ENCODE measurements at places on chromosomes 2 and 18.

DNA sequence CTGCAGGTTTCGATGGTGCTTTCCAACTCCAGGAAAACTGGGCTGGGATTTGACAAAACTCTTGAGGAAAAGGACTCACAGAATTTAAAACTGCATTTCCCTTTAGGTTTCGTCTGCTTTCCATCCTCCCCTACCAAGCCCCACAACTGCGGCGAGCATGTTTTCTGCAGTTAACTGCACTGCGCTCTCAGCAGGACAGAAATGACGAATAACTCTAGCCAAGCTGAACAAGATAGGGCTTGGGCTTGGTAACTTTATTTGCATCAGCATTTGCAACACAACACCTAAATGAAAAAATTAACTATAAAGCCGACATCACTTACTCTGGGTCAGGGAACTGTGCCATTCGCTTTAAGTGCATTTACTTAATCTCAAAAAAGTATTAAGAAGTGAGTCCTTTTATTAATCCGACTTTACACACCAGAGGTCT, 669 bp upstream of the PIKFYVE start:
- peak; percentile 50 for DNase-seq

DNA sequence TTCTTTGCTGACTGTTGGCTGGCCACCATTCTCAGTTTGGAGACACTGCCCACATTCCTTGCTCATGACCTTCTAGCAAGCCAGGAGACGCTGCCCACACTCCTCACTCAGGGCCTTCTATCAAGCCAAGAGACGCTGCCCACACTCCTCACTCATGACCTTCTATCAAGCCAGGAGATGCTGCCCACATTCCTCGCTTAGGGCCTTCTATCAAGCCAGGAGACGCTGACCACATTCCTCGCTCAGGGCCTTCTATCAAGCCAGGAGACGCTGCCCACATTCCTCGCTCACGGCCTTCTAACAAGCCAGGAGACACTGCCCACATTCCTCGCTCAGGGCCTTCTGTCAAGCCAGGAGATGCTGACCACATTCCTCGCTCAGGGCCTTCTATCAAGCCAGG, 131.3 kb upstream of the CBLN2 start:
- DNase-seq = no peak

DNA sequence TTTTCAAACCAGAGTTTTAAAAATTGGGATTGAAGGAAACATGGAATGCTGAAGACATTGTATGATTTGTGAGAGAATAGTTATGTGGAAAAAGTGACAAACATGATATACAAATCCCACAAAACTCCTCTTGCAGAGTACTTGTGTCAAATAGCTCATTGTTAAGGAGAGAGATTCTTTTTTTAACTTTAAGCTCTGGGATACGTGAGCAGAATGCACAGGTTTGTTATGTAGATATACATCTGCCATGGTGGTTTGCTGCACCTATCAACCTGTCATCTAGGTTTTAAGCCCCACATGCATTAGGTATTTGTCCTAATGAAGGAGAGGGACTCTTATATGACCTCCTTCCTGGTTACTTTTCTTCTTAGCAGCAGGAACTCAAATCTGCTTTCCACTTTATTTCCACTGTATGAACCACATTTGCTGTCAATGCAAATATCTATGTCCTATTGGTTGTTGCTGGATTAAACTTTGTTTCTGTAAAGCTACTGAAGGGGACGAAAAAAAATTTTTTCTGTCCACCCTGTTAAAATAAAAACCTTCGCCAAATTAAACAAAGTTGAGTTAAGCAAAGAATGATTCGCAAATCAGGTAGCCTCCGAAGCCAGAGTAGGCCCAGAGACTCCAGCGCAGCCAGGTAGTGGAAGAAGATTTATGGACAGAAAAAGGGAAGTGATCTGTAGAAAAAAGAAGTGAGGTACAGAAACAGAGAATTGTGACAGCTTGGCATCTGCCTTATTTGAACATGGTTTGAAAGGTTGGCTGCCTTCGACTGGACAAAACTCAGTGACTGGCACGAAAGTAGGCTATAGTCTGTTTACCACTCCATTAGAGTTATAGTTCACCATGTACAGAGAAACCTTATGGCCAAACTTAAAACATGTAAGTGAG, 430.1 kb upstream of the CHST9 start:
- no peak for DNase-seq

DNA sequence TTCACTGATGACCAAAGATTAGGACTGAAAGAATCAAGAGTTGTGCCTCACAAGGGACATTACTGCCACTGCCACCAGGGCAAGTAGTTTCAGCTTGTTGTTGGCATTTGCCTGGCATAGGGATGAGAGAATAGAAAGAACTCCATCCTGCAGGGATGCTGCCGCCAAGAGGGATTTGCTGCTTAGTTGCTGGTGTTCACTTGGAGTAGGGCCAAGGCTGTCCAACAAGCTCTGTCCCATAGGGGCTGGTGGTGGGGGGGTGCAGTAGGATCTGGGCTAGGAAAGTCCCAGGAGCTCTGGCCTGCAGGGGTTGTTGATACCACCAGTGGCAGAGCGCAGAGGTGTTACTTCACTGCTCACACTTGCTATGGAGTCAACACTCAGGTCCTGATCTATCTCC, 84.9 kb upstream of the MGAT4A start:
- no peak for DNase-seq

- DNase-seq = no peak
Measured at GRCh38 chr2:74424139-74424992, 2.8 kb downstream of the WDR54 start.

DNA sequence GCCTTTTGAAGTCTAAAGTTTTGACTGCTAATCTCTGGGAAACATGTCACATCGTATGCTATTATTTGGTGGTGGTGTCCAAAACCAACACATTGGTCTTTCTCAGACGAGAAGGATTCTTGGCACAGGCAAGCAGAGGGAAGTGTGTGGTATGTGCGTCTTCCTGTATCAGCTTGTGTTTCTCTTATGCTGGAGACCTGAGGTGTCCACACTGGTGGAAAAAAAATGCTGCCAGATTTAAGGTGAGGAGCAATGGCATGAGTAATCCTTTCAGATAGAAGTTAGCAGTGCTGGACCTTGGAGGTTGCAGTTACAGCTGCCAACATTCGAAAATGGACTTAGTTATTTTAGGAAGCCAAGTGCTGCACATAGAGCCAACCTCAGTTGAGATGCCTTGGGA, 11.7 kb upstream of the FHL2 start:
- no peak for DNase-seq

GRCh38 chr18:61546590-61546989, 213.4 kb downstream of the CDH20 start:
- no peak for DNase-seq

GRCh38 chr2:48592067-48592466, 25.6 kb upstream of the GTF2A1L start:
- DNase-seq = no peak

GRCh38 chr2:9074930-9075329, 71.4 kb upstream of the MBOAT2 start:
- no peak for DNase-seq

DNA sequence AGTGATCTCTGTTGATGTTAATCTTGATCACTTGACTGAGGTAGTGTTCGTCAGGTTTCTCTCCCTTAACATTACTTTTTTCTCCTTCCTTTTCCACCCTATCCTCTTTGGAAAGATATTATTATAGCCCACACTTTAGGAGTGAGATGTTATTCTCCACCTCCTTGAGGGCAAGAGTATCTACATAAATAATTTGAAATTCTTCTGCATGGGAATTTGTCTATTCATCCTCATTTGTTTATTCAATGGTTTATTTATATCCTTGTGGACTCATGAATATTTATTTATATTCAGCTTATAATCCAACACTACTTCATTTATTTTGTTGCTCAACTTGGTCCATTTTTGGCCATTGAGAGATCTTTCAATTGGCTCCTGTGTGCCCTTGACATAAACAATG, 750.4 kb downstream of the EPHA4 start:
- no peak for DNase-seq

DNA sequence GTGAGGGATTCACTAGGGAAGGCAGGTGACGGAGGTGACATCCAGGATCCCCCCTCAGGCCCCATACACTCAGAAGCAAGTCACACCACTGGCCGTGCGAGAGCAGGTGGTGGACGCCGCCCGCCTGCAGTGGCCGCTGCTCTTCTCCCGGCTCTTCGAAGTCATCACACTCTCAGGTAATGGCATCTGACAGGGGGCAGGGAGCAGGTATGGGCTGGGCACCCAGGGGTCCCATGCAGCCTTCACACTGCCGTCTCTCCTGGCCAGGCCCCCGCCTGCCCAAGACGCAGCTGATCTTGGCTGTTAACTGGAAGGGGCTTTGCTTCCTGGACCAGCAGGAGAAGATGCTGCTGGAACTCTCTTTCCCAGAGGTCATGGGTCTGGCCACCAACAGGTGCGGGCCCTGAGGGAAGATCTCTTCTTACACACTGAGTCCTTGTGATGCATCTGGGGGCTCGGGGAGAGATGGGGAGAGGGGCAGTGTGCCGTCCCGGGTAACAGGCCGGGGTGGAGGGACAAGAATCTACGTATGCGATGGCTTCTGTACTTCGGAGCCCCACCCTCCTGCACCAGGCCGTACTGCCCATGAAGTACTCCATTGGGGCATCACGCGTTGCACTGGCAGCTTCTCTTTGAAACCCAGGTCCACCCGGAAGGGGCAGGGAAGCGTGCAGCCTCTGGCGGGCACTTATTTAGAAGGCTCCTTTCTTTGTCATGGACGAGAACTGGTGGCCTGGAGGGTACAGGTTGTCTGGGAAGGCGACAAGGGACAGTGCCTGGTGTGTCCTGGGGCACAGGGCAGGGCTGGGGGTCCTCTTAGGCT, 18.8 kb upstream of the GPR17 start:
- DNase-seq = no peak

Data from hindlimb muscle (tissue), 1 donor.